ENCODE measurements at places on chromosomes 7 and 10. TPM values are rescaled to one million over a fixed set of nuclear protein-coding genes. Genes with fewer than 3 reads are reported as not detected.

The SHTN1 gene
- total RNA-seq, result 32.3 TPM

DNA sequence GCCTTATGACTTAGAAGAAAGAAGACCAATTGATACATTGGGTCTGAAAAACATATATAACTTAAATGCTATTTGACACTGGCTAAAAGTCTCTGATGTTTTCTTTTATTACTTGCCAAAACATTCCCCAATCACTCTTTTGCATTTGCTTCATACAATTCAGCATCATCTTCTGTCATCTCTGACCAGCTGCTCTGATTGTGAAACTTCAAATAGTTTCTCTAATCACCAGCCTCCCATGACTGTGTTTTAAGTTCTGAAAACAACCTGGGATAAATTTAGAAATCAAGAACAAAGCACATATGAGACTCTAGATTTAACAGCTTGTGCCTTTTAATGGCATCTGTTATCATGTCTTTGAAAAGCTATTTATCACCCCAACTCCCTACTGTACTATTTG is 208.4 kb upstream of the KCND2 start:
- no peak for DNase-seq

DNA sequence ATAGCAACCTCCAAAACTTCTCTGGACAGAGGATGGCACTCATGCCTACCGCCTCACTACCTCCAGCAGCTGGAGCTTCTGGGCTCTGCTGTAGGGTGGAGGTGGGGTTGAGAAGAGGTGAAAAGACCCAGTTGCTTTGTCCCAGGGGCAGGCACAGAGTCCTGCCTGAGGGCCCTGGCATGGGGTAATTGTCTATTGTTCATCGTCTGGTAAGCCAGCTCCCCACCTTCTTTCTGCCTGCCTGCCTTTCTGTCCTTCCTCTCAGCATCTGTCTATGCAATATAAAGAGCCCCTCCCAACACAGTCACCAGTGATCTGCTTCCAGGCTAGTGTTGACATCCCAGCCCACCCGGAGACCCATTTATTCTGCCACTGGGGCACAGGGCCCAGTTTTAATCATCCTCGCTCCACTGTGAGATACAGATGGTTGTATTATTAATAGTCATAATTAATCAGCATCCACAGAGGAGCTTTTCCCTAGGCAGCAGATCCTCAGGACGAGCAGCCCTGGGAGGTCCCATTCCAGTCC is 39.0 kb downstream of the ZMIZ1 start:
- DNase-seq, result no peak

GRCh38 chr7:76358011-76358480 is 745 bp downstream of the YWHAG start:
- peak; percentile 49 for DNase-seq

The MKLN1 gene
- total RNA-seq, result 47.1 TPM

DNA sequence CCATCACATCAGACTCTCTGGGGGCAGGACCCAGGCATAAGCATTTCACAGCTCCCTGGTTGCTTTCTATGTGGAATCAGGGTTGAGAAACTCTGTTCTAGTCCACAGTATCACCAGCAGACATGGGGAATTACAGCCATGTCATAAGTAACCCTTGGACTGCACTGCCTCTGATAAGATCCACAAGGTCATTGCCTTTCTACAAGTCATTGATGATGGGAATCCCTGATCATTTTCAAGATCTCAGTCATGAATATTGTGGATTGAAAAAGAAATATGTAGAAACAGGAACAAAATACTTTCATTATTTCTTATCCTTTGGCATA is 304.1 kb downstream of the KLF6 start:
- DNase-seq, result no peak

DNA sequence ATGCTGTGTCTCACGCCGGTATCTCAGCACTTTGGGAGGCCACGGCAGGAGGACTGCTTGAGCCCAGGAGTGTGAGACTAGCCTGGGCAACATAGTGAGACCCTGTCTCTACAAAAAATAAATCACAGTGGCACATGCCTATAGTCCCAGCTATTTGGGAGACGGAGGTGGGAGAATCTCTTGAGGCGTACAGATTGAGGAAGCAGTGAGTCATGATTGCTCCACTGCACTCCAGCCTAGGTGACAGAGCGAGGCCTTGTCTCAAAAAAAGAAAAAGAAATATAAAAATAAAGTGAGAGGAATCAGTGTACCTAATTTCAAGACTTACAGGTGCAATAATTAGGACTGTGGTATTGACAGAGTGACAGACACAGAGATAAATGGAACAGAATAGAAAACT is 23.9 kb downstream of the SLC25A40 start:
- no peak for DNase-seq

DNA sequence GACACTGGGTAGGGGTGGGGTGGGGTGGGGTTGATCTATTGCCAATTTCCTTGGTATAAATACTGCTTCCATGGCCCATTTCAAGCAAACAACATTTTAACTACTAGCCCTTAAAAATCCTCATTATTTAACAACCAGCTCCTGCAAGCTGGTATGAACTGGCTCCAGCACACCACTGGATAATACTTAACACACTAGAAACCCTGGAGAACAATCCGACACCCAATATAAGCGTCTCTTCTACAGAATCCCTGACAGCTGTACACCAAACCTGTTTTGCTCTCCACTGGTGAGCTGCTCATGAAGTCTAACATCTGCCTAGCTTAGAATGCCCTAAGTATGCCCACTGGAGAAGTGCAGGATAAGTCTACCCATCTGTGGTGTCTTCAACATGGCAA is 116.8 kb downstream of the HIPK2 start:
- no peak for DNase-seq

- DNase-seq, result peak; percentile 82
Measured at GRCh38 chr7:1533547-1534329, 3.2 kb downstream of the MAFK start.

- DNase-seq, result no peak
Measured at GRCh38 chr10:88999625-89000024, 9.0 kb downstream of the FAS start.

DNA sequence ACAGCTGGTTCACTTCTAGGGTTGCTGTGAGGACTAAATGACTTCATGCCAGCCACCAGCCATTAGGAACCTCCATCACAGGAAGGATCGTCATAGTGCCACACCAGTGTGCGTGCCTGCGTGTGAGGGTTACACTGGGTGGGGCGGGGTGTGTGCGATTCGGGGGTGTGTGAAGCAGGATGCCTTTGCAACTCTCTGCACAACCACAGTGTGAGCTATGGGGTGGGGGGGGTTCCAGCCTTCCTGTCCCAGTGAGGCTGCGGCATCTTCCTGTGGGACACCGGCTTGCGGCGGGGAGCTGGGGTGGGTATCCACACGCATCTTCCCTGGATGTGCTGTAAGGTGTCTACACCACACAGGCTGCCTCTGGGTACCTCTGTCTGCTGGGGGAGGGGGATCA is 6.9 kb upstream of the ELFN1 start:
- DNase-seq, result peak; percentile 0

The HDAC9 gene
- 159 TPM for total RNA-seq

- DNase-seq, result no peak
Measured at GRCh38 chr10:33355274-33355673, 20.8 kb upstream of the NRP1 start.

Data from Calu3 (cell line).